ENCODE measurements at places on chromosomes 7 and 10.

GRCh38 chr10:128077155-128077875 is 48.9 kb downstream of the MKI67 start:
- DNase-seq = no peak

- DNase-seq = no peak
These were observed 47.8 kb upstream of the RET start for GRCh38 chr10:43029043-43029442.

- no peak for DNase-seq
These were observed 4.5 kb downstream of the HNRNPA2B1 start for GRCh38 chr7:26195867-26196657.

DNA sequence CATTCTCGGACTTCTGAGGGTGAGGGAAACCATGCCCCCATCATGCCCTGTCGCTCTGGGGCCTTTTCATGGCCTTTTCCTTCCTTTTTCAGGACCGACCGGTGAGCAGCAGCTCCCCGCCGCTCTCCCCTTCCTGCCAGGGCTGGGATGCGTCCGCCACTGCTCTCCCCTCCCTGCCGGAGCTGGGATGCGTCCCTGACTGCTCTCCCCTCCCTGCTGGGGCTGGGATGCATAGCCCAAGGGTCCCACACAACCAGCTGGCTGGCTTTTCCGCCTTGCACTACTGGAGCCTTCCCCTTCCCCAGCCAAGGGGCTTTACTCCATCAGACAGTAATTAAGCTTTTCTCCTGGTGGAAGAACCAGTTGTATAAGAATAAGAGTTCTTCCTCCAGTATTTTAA is 129.7 kb upstream of the COBL start:
- no peak for DNase-seq

DNA sequence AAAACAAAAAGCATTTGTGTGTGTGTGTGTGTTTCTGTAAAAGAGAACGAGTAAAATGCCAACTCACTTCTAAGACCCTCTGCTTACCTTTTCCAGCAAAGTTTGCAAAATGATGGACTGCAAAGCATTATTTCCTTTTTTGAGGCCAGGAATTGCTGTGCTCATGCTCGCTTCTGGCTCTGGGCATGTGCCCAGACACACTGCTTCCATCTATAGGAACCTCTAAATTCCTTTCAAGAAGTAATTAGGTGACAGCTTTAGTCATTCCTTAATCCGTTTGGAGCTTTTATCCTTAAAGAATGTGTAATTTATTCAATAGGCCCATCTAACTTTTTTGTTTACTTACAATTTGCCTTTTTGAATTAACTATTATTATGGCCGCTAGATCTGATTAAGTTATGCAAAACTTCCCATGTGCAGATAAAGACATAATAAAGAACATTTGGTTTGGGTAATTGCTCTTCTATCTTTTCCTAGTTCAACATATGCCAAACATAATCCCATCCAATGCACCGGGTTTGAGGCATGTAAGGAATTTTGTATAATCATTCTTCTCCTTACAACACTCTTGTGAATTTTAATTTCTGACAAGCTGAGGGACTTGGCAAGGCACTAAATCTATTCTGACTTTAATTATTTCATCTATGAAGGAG is 34.7 kb downstream of the A1CF start:
- DNase-seq = no peak

GRCh38 chr10:16192337-16192736 is 244.5 kb upstream of the PTER start:
- no peak for DNase-seq

- no peak for DNase-seq
These were observed 101.2 kb downstream of the ARL4A start for GRCh38 chr7:12788591-12788990.

DNA sequence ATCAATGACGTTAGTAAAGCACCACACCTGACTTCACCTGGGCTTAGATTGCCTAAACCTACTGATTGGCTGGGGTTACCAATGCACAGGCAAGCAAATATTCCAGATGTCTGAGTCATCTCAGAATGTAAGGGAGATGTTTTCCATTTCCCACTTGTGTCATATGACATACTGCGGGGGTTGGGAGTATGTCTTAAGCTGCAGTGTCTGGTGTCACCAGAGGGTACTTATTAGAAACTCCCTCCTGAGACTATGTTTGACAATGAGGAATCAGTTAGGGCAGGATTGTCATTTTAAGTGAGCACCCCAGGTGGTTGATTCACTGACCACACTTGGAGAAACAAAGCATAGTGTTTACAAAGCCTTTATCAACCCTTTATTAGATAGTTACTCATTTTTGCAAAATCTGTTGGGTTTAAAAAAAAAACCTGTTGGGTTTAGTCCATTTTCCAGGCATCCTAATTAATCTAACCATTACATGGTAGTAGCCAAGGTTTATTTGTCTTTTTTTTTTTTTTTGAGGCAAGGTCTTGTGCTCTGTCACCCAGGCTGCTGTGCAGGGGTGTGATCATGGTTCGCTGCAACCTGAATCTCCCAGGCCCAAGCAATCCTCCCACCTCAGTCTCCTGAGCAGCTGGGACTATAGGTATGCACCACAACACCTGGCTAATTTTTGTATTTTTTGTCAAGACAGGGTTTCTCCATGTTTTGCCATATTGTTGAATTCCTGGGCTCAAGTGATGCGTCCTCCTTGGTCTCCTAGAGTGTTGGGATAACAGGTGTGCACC is 72.5 kb downstream of the CDK6 start:
- no peak for DNase-seq

- no peak for DNase-seq
These were observed 85.6 kb upstream of the CAPZA2 start for GRCh38 chr7:116776610-116777289.

DNA sequence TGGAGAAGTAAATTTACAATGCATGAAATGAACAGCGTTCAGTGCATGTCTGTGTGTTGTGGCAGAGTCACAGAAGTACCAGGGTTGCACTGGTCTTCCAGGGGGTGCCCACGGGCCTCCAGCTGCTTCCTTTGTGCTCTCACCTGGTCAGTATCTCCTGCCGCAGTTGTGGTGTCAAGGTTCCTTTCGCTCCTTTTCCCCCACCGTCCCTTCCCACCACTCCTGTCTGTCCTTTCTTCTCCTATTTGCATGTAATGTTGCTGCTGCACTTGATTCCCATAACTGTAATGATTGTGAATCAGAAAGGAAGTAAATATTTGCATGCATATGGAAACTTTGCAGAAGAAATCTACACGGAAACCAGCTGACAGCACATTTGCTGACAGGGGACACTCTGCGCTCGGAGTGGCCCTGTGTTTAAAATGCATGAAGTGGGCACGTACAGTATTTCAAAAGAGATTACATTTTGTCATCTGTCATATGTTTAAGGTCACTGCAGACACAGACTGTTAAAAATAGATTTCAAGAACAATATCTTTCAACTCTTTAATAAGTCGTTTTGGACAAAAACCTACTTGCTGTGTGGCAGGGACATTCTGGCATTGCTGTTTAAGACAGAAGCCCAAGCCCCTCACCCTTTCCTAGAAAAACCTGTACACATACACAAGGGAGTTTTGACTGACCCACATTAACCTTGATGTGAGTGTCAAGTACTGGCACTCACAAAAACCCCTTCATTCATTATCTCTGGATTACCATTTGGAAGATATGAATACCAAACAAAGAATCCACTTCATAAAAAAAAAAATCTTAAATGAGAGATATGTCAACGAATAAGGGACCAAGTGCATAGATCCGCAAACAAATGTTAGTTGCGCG is 336.7 kb upstream of the KLF6 start:
- DNase-seq = no peak

DNA sequence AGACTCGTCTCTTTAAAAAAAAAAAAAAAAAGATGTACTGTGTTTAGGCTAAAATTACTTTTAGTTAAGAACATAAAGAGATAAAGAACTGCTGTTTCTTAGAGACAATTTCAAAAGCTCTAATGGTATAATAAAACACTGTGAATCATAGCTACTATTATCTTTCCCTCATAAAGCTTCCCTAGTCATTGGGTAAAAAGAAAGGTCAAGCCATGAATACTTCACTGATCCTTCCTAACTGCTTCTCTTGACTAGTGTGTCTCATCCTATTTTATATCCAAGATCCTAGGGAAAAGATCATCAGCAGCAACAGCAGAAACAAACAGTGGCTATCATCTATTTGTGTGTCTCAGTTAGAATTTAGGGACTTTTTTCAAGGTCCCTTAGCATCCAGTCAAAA is 10.5 kb downstream of the YME1L1 start:
- no peak for DNase-seq

- DNase-seq = no peak
These were observed 69.8 kb upstream of the STEAP1B start for GRCh38 chr7:22569586-22570321.

DNA sequence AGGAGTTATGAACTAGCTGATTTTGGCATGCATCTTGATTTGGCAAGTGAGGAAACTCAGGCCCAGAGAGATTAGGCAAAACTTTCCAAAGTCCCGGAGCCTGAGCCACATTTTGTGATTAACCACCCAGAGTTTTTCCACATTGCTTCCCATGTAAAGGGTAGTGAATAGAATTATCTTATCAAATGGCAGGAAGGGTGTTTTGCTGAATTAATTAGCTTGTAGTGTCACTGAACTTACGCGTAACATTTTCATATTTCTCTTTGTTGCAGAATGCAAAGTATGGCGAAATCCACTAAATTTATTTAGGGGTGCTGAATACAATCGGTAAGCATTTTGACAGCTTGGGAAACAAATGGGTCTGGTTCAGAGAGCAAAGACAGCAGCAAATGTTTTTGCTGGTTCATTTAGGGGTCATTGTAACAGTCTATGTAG is 176.2 kb downstream of the ST7 start:
- no peak for DNase-seq

- no peak for DNase-seq
These were observed 251.4 kb upstream of the CTBP2 start for GRCh38 chr10:125411724-125412123.

DNA sequence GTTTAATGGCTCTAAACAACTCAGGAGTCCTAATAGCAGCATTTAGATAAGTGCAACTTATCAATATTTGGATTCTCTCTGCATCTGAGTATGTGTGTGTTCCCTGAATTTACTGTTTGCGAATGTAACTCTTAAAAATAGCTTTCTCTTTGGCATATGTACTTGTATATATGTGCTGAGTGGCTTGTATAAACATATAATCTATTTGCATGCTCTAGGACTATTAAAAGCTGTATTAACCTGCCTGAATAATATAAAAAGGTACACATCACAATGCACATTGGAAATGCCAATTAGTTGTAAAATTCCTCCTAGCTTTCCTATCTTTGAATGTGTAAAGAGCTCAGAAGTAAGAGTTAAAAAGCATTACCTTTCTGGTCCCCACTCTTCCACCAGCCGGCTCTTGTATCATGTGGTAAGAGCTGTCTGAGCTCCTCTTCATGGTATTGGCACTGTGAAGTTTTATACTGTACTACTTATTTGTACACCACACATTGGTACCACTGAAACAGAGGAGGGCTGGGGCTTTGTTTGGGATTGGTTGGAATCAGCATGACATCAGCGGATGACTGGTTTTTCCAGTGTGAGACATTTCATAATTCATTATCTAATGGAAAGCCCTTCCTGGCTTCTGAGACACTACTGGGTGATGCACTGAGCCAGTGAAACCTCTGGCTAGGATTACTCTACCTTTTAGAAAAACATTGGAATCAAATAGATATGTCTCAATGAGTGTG is at the start of gene INHBA:
TSS of gene INHBA (minus strand) at position 456 of the 737 bp plus-strand sequence. CDS start 2,716 bp downstream, outside the sequence.
- no peak for DNase-seq

DNA sequence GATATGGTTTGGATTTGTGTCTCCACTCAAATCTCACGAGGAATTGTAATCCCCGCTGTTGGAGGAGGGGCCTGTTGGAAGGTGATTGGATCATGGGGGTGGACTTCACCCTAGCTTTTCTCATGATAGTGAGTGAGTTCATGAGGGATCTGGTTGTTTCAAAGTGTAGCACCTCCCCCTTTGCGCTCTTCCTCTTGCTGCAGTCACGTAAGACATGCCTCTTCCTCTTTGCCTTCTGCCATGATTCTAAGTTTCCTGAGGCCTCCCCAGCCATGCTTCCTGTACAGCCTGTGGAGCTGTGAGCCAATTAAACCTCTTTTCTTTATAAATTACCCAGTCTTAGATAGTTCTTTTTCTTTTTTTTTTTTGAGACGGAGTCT is 17.1 kb downstream of the CDNF start:
- DNase-seq = no peak

- DNase-seq = no peak
These were observed 76.2 kb upstream of the KIF5B start for GRCh38 chr10:32132357-32132946.

Measured in activated CD4-positive, alpha-beta T cell treated with anti-CD3 and anti-CD28 coated beads, Interleukin-2, amount 50 U/mL, for 4 hours (primary cell).